ENCODE measurements at places on chromosomes 1 and 21. TPM values are rescaled to one million over a fixed set of nuclear protein-coding genes. Genes with fewer than 3 reads are reported as not detected.

DNA sequence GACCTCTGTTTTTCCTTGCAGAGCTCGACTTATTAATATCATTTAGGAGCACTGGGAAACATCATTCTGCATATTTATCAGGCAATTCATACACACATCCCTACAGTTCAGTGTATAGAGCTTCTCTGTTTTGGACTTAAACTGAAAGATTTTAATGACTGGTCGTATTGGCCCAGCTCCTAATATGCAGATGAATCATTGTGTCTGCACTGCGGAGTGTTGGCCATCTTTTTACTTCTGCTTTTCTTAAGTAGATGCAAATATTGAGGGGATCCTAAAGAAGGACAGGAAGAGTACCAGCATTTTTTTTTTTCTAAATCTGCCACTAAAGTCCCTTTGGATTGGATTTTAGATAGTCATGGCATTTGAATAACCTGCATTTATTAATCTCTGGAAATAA, 154.8 kb downstream of the BACH1 start:
- no peak for DNase-seq

DNA sequence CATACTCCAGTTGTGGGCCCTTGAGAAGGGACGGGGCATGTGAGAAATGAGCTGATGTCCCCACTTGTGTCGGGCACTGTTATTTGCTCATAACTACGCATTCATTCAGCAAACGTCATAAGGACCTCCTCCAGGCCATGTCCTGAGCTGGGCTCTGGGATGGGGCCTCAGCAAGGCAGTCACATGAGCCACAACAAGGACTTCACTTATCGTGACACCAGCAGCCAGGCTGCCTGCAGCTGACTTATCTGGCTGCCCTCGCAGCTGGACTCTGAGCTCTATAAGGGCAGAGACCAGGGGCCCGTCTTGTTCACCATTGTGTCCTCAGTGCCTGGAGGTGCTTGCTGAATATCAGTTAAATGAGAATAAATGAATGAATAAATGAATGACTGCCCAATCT, 37.5 kb upstream of the GRIK3 start:
- DNase-seq, result no peak

The RHEX gene
- 3.9 TPM for total RNA-seq

DNA sequence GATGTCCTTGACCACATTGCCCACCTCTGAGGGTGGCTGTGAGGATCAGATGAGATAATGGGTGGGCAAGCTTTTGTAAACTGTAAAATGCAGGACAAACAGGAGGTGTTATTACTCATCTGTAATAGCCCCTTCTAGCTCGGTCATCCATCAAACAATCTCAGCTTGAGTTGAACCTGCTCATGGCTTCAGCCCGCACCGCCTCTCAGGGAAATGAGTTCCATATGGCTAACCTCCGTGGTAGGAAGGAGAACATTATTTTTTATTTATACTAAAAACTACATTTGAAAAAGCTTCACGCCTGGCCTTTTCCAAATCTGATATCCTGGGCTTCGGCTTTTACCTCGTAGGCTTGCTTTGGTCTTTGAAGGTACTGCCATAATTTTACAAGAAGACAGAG, 116.2 kb upstream of the USP24 start:
- no peak for DNase-seq

DNA sequence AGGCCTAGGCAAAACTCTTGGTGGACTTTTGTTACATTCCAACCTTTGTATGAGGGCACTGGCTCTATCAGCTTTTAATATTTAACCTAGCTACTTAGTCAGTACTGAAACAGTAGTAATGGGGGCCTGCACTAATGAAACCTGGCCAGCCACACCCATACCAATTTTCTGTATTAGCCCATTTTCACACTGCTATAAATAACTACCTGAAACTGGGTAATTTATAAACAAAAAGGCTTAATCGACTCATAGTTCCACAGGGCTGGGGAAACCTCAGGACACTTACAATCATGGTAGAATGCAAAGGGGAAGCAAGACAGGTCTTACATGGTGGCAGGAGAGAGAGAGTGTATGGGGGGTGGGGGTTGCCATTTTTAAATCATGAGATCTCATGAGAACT, 245.7 kb upstream of the RGS18 start:
- no peak for DNase-seq

The MX2 gene
- total RNA-seq, result 1.7 TPM

- no peak for DNase-seq
Observed at GRCh38 chr1:233520261-233521191, 93.4 kb upstream of the KCNK1 start.

DNA sequence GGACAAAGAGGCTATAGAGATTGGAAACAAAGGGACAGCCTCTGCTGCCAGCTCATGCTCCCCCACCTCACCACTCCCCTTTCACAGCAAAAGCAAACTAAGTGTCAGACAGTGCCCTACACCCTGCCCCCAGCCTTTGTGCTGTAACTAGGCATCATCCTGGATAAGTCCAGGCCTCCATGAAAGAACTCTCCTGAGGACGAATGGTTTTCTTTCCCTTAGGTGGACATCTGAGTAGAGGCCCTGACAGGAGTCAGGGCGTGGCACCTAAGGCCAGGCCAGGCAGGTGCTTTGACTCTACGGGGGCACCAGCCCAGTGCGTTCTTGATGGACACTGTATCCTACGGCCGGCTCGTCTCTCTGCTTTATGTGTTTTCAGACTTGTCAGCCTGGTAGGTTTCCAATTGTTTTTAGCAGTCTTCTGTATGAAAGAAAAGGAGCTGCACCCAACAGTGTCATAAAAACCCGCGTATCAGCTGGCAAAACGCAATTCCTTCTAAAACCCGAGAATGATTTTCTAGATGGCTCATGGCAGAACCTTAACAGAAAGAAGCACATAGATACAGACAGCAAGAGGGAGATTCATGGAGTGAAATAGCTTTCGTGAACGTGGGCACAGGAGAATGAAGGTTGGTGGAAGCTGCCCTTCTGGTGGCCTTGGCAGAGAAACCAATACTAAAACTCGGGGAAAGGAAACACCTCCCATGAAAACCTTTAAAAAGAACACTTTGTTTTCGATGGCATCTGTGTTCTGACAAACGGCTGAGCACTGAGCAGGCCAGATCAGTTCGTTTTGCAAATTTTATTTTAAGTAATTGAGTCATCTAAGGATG, 51.7 kb upstream of the AJAP1 start:
- no peak for DNase-seq

- DNase-seq, result no peak
Observed at GRCh38 chr1:10676963-10677362, 119.5 kb downstream of the CASZ1 start.

The VHLL gene
- total RNA-seq, result 1.1 TPM

DNA sequence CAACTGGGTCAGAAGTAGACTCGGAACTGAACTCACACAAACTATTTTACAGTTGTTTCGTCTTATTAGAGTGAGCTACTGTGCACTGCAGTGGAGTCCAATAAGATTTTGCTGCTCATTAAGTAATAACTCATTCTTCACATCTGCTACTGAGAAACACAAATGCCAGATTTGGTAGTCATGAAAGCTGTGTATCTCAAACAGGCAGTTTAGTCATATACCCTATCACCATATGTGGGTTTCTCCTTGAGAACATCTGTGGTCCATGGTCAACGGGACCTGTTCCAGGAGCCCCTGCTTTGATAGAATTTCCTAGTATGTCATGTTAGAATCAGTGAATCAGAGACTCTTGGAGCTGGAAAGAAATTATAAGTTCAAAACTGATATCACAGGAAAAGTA, 60.4 kb downstream of the ALG14 start:
- no peak for DNase-seq

The ANXA9 gene
- total RNA-seq, result 3.4 TPM

- DNase-seq, result no peak
Observed at GRCh38 chr21:46626536-46626935, 8.9 kb upstream of the PRMT2 start.

DNA sequence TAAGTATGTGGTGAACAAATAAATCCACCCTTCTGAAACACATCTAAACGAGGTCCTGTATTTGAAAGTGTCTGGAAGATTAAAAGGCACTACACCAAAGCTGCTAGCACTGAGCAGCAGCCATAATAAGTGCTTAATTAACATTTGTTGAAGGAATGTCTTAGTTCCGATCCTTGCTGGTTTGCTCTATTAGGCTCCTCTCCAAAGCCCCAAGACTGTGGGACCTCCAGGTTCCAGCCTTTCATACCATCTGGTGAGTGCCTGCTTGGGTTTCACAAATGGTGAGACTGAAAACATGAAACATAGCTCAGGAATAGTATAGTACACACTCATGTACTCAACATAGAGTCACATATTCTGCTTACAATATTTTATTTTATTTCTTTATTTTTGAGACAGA, 640 bp upstream of the CYP2J2 start:
- DNase-seq, result no peak

DNA sequence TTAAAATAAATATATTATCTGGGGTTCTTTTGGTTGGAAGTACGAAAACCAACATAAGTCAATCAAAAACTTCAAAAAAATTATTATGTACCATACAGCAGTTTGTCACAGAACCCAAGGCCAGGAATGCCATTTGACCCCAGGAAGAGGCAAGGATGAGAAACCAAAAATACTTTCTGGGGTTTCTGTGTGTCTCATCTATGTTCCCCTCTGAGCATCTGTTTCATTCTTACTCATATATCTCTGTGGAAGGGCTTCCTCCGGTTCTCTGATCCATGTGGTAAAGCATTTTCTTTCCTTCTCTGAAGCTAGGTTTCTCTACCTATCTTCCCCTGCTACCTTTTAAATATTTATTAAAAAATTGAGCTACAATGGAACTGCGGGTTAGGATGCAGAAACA, 9.8 kb upstream of the FCRL1 start:
- DNase-seq, result no peak

The CELA3B gene
- total RNA-seq, result not detected

DNA sequence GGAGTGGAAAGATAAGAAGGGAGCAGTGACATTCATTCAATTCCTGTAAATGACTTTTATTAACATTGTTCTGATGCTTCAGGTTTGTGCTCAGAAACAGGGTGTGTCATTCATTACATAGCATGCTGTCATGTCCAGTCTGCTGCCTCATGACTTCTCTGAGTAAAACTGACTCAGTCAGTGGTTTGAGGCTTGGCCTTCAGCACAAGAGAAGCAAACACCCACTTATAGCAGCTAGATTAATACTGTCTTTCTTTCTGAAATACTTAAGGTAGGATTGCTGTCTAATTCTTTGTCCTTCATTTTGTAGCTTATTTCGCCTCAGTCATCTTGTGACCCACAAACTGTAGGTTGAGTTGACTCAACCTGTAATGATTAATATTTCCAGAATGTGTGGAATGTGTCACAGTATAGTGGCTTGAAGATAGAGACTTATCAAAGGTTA, 32.9 kb downstream of the RASAL2 start:
- no peak for DNase-seq

- no peak for DNase-seq
Observed at GRCh38 chr1:156760092-156760795, 7.1 kb upstream of the PRCC start.

The LEPR gene
- total RNA-seq, result 13.9 TPM

The CD48 gene
- 4.7 TPM for total RNA-seq
